ENCODE measurements at places on chromosomes 6 and 20.

GRCh38 chr6:404685-405423, 13.3 kb downstream of the IRF4 start:
- DNase-seq: no peak

GRCh38 chr6:87968435-87969278, 79.0 kb upstream of the SPACA1 start:
- no peak for DNase-seq

DNA sequence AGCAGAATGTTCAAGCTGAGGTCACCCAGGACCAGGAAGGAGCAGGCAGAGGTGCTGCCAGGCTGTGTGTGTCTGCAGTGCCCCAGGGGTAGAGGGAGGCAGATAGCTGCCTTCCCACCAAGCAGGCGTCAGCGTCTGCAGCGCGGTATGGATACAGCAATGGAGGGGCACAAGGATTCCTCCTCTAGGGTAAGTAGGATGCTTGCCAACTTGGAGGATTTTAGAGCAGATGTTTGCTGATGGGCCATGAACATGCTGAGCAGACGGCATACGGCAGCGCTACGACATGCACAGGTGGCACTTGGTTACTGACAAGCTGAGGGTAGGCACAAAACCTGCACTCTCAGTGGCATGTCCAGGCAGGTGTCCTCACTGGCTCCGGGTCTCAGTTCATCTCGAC, 48.1 kb downstream of the PSMG4 start:
- no peak for DNase-seq

GRCh38 chr20:62069741-62070216, 4.1 kb upstream of the TAF4 start:
- no peak for DNase-seq

- DNase-seq: no peak
Observed at GRCh38 chr6:108621117-108621516, 60.4 kb downstream of the FOXO3 start.

DNA sequence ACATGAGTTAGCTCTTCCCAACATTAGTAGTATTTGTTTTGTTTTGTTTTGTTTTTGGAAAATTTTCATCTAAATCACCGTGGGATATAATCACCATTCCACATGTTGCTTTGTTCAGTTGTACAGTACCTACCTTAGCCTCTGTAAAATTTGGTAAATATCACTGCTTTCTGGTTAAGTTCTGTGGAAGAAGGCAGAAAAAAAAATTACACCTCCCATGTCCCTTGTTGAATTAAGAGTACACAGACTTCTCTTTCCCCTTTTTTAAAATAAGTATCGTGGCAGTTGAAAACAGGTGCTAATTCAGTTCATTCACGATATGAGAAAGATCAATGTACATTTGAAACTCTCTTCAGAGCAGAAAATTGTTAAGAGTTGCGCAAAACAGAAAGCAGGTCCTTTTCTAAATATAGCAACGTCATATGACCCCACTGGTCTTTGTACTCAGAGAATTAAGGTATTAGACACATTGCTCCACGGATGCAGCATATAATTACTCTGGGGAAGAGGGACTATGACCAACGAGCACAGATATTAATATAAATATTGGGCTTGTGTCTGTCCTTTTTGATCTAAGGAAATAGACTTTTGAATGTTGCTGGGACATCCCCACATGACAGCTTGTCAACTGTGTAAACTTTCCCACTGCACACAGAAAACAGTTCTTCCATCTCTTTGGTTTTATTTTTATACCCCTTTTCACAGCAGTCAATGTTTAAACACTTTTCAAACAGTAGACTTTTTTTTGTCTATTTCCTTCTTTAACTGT, 58.6 kb upstream of the ZNF217 start:
- no peak for DNase-seq

DNA sequence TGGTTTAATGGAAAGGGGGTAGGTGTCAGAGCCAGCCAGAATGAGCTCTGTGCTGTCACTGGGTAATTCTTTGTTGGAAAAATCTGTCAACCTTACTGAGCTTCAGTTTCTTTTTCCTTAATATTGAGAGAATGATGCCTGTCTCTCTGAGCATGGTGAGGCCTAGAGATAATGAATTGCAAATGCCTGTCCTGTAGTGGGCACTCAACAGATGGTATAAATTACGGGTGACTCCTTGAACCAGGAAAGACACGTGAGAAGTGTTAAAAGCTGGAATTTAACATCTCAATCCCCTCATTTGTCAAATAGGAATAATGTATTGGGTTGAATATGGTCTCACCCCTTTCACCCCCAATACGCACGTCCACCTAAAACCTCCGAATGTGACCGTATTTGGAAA, 74.9 kb downstream of the ADTRP start:
- no peak for DNase-seq

Data from cortex of kidney (tissue), 1 donor.